ENCODE measurements at places on chromosomes 3 and 15. TPM values are rescaled to one million over a fixed set of nuclear protein-coding genes. Genes with fewer than 3 reads are reported as not detected.

PPIB gene
- total RNA-seq, result 195 TPM

DCLK3 gene
- total RNA-seq, result 1.6 TPM

SERPINI1 gene
- 23.4 TPM for total RNA-seq

HRH1 gene
- 7.6 TPM for total RNA-seq

NMB gene
- 1.5 TPM for total RNA-seq

RASL12 gene
- total RNA-seq, result 18.6 TPM

SI gene
- total RNA-seq, result not detected

ANKRD63 gene
- total RNA-seq, result not detected

EPHA3 gene
- total RNA-seq, result 70.5 TPM

TNFAIP8L3 gene
- total RNA-seq, result 1.4 TPM

FETUB gene
- total RNA-seq, result not detected

GOLGA8S gene
- 0.82 TPM for total RNA-seq

TNFSF10 gene
- total RNA-seq, result 21.5 TPM

DNAH1 gene
- total RNA-seq, result 9.0 TPM

CPN2 gene
- total RNA-seq, result not detected

CPLX3 gene
- total RNA-seq, result 42.8 TPM

SEC22C gene
- total RNA-seq, result 65.3 TPM

FEZF2 gene
- total RNA-seq, result 14.3 TPM

NR2E3 gene
- 218 TPM for total RNA-seq

VPS39 gene
- 80.4 TPM for total RNA-seq

Measured in camera-type eye (tissue), 1 donor.